ENCODE measurements at places on chromosomes 6 and 20.

- DNase-seq: no peak
Measured at GRCh38 chr6:152428126-152428525, 209.0 kb downstream of the SYNE1 start.

DNA sequence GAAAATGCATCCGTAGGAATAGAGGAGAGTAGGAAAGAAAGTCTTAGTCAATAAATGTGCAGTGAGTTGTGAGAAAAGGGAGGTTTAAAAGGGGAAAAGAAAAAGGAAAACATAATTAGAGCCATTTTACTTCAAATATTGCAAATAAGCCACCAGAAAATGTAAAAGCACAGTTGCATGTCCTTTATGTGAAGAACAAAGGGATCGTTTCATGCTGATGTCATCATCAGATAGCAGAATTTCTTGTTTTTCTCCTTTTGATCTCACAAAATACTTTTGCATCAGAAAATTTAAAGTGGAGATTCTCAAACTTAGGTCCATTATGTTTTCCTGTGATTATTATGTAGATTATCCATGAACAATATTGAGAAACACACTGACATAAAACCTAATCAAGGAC lies 166.7 kb downstream of the HAO1 start:
- DNase-seq: no peak

DNA sequence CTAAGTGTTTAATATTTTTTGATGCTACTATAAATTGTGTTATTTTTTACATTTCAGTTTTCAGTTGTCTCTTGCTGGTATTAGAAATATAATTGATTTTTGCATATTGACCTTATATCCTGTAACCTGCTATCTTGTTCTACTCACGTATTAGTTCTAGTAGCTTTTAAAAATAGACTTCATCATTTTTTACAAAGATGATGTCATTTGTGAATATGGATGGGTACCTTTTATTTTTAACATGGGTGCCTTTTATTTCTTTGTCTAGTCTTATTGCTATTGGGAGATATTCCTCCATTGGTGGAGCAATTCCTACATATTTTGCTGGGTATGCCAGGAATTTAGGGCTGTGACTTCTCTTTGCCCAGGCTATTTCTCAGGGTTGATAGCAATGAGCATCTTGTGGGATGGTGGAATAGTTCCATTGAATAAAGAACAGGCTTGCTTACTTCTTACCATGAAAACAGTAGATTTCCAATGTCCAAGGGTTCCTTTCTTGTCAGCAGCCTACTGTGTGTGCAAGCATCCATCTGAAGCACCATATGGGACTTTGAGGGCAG lies 149.7 kb downstream of the CARMIL1 start:
- DNase-seq: no peak

DNA sequence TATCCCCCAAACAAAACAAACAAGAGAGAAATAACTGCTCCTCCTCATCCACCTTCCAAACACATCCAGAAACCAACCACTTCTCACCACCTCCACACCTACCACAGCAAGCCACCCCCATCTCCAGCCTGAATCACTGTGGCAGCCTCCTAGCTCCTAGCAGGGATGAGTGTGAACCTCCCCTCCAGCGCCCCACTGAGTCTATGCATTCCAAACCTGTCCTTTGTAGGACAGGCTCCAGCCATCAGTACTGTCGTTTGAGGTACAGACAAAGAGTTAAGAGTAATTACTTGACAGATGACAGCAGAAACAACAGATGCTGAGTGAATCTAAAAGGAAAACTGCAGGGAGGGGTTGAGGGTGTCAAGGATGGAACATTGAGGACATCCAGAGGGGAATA lies 2.4 kb downstream of the METTL24 start:
- DNase-seq: no peak

DNA sequence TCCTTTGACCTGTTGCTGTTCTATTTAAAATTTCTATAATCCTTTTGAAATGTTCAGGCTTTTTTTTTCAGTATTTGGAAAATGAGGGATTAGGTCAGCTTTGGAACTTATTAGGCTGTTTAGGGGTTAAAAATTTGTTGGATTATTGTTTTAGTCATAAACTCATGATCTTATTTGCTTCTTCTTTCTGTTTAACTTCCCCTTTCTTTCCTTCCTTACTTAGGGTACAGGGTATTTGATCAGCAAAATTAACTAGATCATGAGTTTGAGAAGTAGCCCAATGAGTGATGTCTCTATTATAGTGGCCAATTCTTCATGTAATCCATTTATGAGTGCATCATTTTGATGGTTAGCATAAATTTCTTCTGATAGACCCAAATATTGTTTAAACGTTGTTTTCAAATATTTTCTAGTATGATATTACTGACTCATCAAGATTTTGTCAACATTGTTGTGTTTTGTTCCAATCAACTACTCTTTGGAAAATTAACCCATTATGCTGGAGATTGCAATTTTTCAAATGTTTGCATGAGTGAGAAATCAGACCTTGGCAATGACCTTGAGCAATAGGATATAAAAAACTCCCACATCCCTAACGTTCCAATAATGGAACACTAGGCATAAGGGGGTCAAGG lies 94.4 kb downstream of the OTOR start:
- DNase-seq: no peak

GRCh38 chr6:7562769-7563168 lies 21.3 kb downstream of the DSP start:
- DNase-seq: no peak

- no peak for DNase-seq
Measured at GRCh38 chr6:108820006-108820405, 28.2 kb upstream of the ARMC2 start.

- DNase-seq: no peak
Measured at GRCh38 chr6:124671324-124671723, 290.9 kb upstream of the RNF217 start.

- no peak for DNase-seq
Measured at GRCh38 chr6:99364026-99364425, 14.6 kb upstream of the FAXC start.

DNA sequence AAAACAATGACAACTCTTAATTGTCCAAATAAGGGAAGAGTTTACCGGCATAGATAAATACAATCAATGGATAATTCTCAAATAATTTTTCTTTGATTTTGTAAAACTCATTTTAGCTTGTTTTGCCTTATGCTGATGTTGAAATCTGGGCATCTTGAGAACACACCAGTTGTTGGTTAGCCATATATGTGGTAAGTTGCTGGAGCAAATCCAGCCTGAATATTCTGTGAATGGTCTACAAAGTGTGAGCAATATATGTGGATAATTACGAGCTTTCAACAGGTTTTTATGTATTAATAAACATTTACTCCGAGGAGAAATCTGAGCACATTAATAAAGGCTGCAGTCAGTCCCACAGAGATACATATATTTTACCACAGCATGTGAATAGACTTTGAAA lies 423.6 kb downstream of the BCKDHB start:
- DNase-seq: no peak

DNA sequence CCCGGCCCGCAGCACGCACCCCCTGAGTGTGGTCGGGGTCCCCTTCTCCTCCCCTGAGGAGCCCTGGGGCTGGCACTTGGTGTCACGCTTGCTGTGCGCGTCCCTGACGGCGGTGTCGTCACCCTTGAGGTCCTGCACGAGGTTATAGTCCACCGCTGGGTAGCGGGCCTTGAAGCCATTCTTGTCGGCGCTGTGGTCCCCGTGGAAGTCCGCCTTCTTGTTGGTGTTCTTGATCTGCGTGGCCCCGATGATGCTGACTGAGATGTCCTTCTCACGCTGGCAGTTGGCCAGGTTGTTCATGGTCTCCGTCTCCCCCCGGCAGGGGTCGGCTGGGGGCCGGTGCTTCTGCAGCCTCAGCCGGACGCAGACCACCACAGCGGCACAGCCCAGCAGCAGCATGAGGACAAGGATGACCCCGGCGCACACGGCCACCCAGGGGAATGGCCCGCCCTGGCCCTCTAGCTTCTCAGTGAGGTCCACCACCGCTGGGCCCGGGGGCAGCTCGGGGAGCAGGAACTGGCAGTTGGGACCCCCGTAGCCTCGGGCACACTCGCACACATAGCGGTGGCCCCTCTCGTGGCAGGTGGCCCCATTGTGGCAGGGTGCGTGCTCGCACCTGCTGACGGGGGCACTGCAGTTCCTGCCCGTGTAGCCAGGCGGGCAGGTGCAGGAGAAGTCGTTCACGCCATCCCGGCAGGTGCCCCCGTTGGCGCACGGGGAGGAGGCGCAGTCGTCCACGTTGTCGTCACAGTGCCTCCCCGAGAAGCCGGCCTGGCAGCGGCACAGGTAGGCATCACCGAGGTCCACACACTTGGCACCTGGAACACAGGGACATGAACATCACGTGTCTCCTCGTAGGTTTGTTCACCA lies 7.4 kb downstream of the DLL1 start:
- DNase-seq: no peak

DNA sequence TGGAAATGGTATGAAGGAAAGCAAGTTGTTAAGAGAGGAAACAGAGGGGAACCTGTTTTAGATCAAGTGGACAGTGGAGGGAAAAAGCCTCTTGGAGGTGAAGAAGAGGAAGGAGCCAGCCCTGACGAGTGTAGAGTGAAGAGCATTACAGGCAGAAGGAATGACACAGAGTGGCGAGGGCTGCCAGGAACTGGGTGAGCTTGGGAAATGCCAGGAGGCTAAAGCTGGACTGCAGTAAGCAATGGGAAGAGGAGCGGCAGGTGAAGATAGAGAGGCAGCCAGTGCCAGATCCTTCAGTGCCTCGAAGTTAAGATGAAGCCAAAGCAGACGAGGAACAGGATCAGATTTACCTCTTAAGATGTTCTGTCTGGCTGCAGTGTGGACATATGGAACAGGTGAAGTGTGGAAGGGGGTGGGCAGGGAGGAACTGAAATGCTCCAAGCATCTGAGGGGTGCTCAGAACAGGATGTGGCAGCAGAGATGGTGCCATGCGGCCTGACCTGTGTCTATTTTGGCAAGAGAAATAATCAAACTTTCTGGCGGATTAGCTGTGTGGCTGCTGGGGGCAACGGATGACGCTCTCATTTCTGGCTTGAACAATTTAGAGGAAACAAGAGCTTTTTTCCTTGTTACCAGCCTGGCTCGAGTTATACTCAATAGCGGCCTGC lies 748.4 kb downstream of the PTPRT start:
- no peak for DNase-seq

DNA sequence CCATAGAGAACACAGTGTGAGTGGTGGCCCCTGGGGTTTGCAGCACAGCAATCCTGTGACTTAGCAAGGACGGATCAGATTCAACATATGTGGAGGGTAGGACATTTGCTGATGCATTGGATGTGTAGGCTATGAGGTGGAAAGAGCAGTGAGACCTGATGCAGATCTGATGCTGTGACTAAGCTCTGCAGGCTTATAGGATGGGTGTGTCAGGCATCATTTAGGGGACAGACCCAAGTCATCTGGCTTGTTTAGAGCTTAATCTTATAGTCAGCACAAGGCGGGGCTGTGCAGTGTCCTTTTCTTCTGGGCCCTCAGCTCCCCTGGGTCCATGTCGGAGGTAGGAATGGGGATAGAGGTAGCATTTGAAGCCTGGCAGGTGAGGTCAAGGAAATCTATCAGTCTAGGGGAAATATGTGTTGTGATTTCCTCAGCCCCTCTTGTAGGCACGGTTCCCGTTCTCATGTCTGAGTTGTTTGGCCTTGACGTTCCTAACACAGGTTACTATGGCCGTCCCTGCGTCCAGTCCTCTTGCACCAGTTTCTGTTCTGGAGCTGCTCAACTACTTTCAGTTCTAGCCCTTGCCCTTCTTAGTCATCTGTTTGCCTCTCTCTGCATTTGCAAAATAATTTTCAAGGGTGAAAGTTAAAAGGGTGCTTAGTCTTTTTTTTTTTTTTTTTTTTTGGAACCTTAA lies 15.6 kb upstream of the MAPRE1 start:
- DNase-seq: no peak

DNA sequence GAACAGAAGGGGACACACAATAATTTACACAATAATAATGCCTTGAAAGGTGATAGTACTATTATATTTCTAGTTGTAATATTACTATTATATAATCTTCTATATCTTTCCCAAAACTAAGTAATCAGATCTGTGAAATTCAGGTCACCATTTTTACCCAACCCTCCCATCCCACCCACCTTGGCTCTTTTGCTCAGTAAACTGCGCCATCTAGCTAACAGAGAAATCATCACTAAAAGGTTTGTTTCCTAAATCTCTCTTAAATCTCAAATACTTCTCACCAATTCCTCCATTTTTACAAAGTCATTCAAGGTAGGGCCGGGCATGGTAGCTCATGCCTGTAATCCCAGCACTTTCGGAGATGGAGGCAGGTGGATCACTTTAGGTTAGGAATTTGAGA lies 83.4 kb downstream of the CDK19 start:
- no peak for DNase-seq

- no peak for DNase-seq
Measured at GRCh38 chr6:17349427-17349826, 44.0 kb upstream of the CAP2 start.
